ENCODE measurements at places on chromosomes 6 and 20. TPM values are rescaled to one million over a fixed set of nuclear protein-coding genes. Genes with fewer than 3 reads are reported as not detected.
A peak's percentile ranks its signal among the peaks of the same experiment; 100 is the strongest.

VSTM2L gene
- not detected for total RNA-seq

NOTCH4 gene
- 1.1 TPM for total RNA-seq

CALHM5 gene
- not detected for total RNA-seq

SLPI gene
- total RNA-seq = not detected

CLPSL1 gene
- total RNA-seq = not detected

GTF2H4 gene
- 40.9 TPM for total RNA-seq

FAM83B gene
- not detected for total RNA-seq

HCRTR2 gene
- total RNA-seq = not detected

- H3K4me3 ChIP-seq = no peak overlapping the region
- no peaks in the 10 kb centered on the region for H3K36me3 ChIP-seq
- H3K27ac ChIP-seq = no peak overlapping the region
- peaks cover 18% of the 10 kb centered on the region for H3K27me3 ChIP-seq
Measured at GRCh38 chr20:59636766-59637370, 32.5 kb downstream of the PHACTR3 start.

DNA sequence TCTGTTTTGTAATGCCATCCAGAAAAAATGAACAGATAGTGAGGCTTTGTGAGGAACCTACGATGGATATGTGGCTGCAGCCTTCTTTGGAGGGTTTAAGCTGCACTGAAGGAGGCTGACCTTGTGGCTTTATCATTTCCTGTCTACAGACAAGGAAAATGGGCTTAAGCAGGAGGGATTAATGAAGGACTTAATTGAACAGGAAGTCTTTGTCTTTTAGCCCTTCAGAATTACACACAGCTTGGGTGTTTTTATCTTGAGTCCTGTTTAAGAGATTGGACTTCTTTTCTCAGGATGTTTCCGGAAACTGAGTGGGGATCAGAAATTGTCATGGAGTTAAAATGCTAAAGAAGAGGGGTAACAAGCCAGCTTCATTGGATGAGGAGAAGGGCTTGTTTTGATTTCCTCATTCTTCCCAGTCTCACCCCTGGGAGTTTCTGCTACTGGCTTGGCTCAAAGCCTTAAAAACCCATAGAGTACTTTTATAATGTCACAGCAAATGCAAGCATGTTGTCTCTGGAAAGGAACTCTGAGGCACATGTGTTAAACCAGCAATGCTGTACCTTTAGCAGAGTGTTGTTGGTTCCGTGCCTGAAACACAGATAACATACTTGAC lies 193.6 kb downstream of the JARID2 start:
- DNase-seq = no peak
- no peaks in the 10 kb centered on the region for H3K27me3 ChIP-seq
- no peak overlapping the region for H3K4me3 ChIP-seq
- H3K4me1 ChIP-seq = peaks cover 74% of the 10 kb centered on the region

DNA sequence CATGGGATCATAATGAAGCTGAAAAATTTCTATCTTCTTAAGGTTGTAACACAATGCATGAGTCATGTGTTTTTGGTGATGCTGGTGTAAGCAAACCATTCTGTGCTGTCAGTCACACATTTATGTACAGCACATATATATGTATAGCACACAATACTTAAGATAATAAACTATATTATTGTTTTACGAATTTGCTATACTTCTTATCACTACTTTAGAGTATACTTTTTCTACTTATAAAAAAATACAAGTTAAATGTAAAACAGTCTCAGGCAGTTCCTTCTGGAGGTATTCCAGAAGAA lies 920.1 kb upstream of the FLRT3 start:
- no peak overlapping the region for H3K4me3 ChIP-seq
- no peaks in the 10 kb centered on the region for H3K4me1 ChIP-seq
- no peaks in the 10 kb centered on the region for H3K27me3 ChIP-seq
- DNase-seq = no peak
- no peak overlapping the region for H3K27ac ChIP-seq
- H3K36me3 ChIP-seq = no peaks in the 10 kb centered on the region

DNA sequence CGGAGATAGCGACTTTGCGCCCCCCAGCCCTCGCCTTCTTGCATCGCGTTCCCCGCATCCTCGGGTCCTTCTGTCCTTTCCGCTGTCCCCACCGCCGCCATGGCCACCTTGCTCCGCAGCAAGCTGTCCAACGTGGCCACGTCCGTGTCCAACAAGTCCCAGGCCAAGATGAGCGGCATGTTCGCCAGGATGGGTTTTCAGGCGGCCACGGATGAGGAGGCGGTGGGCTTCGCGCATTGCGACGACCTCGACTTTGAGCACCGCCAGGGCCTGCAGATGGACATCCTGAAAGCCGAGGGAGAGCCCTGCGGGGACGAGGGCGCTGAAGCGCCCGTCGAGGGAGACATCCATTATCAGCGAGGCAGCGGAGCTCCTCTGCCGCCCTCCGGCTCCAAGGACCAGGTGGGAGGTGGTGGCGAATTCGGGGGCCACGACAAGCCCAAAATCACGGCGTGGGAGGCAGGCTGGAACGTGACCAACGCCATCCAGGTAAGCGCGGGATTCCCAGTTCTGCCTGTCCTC lies 401 bp downstream of the SLC32A1 start:
- H3K4me3 ChIP-seq = no peak overlapping the region
- H3K27ac ChIP-seq = no peak overlapping the region
- peaks cover 83% of the 10 kb centered on the region for H3K27me3 ChIP-seq
- peaks cover 46% of the 10 kb centered on the region for H3K4me1 ChIP-seq
- no peaks in the 10 kb centered on the region for H3K36me3 ChIP-seq
- DNase-seq = peak; percentile 8

GRCh38 chr6:125363039-125363823 lies 61.5 kb upstream of the HDDC2 start:
- peaks cover 7% of the 10 kb centered on the region for H3K4me1 ChIP-seq
- no peak for DNase-seq
- no peak overlapping the region for H3K27ac ChIP-seq
- no peaks in the 10 kb centered on the region for H3K36me3 ChIP-seq
- peaks cover 47% of the 10 kb centered on the region for H3K27me3 ChIP-seq
- H3K4me3 ChIP-seq = no peak overlapping the region

DNA sequence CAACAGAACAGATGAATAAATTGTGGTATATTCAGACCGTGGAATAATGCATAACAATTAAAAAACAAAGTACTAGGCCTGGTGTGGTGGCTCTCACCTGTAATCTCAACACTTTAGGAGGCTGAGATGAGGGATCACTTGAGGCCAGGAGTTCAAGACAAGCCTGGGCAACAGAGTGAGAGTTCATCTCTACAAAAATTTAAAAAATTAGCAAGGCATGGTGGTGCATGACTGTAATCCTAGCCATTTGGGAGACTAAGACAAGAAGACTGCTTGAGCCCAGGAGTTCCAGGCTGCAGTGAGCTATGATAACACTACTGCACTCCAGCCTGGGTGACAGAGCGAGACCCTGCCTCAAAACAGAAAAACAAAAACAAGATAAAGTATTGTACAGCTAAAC lies 16.1 kb upstream of the ASF1A start:
- H3K36me3 ChIP-seq = no peaks in the 10 kb centered on the region
- no peaks in the 10 kb centered on the region for H3K27me3 ChIP-seq
- DNase-seq = no peak
- H3K4me3 ChIP-seq = no peak overlapping the region

DNA sequence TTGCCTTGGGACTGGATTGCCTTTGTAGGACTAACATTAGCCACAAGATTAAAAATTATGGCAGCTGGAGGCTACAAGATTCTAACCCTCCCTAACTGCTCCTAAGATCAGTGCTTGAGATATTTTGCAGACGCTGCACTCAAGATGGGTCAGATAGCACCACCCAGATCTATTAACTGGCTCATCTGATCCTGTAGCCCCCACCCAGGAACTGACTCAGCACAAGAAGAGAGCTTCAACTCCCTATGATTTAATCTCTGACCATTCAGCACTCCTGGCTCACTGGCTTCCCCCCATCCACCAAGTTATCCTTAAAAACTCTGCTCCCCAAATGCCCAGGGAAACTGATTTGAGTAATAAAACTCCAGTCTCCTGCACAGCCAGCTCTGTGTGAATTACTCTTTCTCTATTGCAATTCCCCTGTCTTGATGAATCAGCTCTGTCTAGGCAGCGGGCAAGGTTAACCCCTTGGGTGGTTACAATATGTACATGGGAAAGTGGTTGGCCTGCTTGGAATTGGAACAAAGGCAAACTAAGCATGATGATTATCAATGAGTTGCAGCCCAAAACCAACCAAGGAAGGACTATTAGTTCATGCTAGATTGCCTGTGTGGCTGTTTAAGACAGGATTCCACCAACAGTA lies 111.3 kb downstream of the OR2B2 start:
- H3K4me3 ChIP-seq = no peak overlapping the region
- H3K27ac ChIP-seq = no peak overlapping the region
- H3K27me3 ChIP-seq = no peaks in the 10 kb centered on the region
- no peaks in the 10 kb centered on the region for H3K36me3 ChIP-seq
- H3K4me1 ChIP-seq = peaks cover 6% of the 10 kb centered on the region

DNA sequence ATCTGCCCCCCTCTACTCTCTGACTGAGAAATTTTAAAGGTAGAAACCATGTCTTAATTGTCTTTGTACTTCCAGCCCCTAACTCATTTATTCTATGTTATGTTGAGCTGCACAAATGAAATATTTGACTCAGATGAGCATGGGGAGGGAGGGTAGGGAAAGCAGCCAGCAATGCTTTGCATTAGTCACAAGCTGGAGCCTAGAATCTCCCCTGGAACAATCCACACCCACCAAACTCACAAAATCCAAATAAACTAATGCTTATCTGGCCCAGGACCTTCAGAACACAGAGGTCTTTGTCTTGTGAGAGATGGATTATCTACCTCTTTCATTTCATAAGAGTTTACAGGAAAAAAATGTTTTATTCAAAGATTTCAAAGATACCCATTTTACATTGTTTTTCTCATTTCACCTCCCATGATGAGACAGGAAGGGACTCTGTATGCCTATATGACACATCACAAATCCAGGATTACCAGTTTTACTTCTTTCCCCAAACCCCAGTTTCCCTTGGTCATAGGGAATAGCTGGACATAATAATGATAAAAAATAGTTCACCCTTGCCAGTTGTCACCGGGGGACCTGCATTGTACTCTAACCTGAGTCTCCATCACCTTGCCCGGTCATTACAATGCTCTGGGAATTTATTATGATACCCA lies 466.9 kb downstream of the KIF16B start:
- DNase-seq = no peak
- no peaks in the 10 kb centered on the region for H3K4me1 ChIP-seq
- no peaks in the 10 kb centered on the region for H3K27me3 ChIP-seq

- DNase-seq = peak; percentile 55
- peaks cover 16% of the 10 kb centered on the region for H3K36me3 ChIP-seq
- no peak overlapping the region for H3K4me3 ChIP-seq
- no peaks in the 10 kb centered on the region for H3K27me3 ChIP-seq
- no peak overlapping the region for H3K27ac ChIP-seq
Measured at GRCh38 chr6:4805553-4806336, 29.5 kb downstream of the CDYL start.

GRCh38 chr6:114272582-114272981 lies 70.2 kb downstream of the HS3ST5 start:
- no peaks in the 10 kb centered on the region for H3K27me3 ChIP-seq
- no peak for DNase-seq

DNA sequence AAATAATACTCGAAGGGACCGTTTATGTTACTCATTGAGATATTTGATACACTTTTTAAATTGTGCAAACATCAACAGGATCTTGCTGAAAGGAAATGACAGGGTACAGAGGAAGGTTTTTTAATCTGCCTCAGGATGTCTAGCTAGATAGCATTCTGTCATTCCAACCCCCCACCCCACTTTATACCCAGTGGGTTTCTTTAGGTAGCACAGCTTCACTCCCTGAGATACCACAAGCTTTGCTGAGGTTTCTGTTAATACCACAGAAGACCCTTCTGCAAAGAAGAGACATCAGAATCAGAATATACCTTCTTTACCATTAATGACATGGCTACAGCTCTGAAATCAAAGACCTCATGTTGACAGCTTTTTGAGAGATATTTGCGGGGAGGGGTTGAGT lies 1.3 kb downstream of the PHACTR2 start:
- peaks cover 12% of the 10 kb centered on the region for H3K36me3 ChIP-seq
- no peak for DNase-seq
- peaks cover 22% of the 10 kb centered on the region for H3K4me1 ChIP-seq
- peak overlapping the region; percentile 74 for H3K27ac ChIP-seq

DNA sequence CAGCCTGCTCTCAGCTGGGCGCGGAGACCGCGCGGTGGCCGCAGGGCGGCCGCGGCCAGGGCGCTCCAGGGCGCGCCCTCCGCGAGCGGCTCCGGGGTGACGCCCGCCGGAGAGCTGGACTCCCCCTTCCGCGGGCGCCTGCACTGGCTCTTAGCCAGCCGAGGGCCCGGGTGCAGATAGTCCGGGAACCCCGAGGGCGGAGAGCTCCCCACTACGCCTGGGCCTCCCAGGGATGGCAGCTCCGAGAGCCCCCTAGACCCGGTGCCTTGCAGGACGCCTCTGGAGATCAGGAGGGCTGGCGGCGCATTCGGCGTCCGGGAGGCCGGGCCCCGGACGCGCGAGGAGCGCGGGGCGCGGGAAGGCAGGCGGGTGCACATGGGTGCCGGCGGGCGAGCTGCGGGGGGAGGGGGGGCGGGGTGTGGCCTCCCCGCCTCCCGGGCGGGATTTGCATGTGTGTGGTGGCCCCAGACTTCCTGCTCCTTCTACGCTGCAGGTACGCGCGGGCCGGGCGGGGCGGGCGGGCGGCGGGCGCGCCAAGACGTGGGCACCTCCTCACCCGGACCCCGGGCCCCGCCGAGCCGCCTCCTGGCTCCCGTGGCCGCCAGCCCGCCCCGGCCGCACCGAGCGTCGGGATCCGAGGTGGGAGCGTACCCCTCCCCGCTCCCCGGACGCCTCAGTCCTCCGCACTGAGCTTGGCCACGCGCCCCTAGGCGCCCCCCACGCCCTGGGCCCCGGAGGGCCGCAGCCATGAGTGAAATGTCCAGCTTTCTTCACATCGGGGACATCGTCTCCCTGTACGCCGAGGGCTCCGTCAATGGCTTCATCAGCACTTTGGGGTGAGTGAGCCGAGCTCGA lies at the start of gene ITPR3:
ITPR3 (plus strand) TSS at position 467 of the 855 bp plus-strand sequence; CDS start at position 748, 281 bp downstream.
- H3K4me3 ChIP-seq = peak within 1 kb of the TSS; percentile 94
- peak within 1 kb of the TSS; percentile 91 for H3K27ac ChIP-seq
- H3K27me3 ChIP-seq = no peaks in the 10 kb centered on the region
- DNase-seq = peak; percentile 86
- H3K4me1 ChIP-seq = peaks cover 46% of the 10 kb centered on the region

DNA sequence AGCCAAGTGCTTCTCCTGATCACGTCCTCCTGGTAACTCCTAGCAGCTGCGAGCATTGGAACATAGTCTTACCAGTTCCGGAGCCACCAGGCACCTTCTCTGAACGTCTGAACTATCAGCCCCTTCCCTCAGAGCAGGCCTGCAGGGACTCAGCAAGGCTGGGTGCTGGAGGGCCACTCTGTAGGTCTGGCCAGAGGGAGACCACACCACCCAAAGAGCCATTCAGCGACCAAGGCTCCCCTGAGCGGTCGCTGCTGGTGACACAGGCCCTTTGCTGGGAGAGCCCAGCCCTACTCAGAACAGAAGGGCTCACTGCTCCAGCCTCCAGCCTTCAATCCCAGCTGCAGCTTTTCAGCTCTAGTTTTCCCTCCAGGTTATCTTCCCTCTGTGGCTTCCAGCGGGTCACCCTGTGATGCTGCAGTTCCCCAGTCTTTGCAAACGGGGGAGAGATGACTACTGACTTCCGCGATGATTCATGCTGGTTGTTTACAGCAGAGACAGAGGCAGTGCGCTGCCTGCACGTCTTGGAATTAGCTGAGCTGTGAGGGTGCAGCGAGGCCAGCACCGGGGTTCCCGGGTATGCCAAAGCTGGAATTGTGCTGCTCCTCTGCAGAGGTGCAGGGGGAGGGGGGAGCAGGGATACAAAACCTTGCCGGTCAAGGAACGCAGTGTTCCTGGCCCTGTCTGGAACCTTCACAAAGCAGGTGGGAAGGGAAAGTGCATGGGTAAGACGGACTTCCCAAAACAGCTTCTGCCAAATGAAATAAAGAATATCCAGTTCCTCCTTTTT lies 161.4 kb downstream of the LY86 start:
- H3K27ac ChIP-seq = peak overlapping the region; percentile 72
- H3K4me3 ChIP-seq = peak overlapping the region; percentile 2
- DNase-seq = peak; percentile 79
- peaks cover 5% of the 10 kb centered on the region for H3K27me3 ChIP-seq
- no peaks in the 10 kb centered on the region for H3K36me3 ChIP-seq

All from activated CD4-positive, alpha-beta T cell treated with anti-CD3 and anti-CD28 coated beads for 36 hours (primary cell).